Stomach (tissue), 19 donors: ENCODE measurements at places on chromosomes 3 and 15.

- DNase-seq = no peak
Measured at GRCh38 chr3:71132995-71133730, 450.4 kb downstream of the FOXP1 start.

DNA sequence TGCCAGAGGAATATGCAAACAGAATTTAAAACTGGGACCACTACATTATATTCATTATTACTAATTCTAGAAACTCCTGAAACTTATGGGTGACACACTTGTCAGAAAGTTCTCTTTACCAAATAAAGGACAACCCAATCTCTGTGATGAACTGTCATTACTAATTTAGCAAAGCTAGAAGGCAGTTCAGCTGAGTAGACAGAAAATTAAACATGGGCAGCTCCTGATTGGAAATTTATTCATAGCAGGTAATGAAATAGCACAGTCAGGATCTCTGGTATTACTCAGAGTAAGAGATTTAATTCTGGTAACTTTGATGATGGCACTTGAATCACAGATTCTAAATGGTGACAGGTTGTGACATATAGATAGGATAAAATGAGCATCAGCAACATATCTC lies 123.0 kb downstream of the GBE1 start:
- DNase-seq = no peak

DNA sequence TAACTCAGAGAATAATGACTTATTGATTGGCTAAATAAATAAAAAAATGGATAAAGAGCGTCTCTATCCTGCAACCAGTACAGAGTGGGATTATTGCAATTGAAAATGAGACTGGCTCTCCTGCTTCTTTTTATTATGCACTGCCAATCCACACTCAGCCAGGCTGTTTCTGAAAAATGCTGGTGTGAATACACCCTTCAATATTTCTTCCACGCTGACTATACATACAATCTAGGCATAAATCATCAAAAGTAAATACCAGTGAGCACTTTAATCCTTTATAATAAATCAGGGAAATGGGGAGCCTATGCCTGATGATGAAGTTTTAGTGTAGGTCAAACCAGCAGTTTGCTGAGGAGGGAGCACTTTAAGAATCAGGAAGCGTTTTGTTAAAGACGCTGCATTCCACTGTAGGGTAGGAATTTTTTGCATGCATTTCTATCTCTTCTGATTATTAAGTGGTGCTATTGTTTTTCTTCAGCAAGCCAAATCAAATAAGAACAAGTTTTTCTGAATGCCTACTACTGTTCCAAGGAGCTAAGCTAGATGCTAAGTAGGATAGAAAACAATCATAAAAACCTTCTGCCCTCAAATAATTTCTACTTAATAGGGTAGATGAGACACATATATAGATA lies 781.5 kb downstream of the TBL1XR1 start:
- DNase-seq = no peak

DNA sequence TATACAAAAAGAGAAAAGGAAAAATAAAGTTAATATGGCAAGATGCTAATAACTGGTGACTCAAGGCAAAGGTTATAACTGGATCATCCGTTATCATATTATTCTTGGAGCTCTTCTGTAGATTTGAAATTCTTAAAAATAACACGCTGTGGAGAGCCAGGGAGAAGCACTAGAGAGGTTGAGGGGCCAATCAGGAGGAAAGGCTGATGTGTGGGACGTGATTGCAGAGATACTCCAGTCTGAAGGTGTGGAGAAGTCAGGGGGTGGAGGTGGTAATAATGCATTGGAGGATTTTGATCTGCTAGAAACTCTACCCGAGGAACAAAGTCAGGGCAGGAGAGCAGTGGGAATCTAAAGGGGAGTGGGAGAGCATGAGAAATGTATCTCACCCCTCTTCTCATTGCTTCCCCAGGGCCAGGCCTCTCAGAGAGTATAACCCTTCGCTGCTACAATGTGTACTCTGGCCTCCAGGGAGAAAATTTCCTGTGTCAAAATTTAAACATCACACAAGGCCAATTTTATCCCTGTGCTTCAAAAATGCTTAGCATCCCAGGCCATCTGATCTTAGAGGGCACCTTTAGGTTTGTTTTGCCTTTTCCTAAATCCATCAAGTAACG lies 211.5 kb upstream of the SEMA6D start:
- no peak for DNase-seq

GRCh38 chr3:4599612-4600011 lies 106.5 kb downstream of the ITPR1 start:
- no peak for DNase-seq

DNA sequence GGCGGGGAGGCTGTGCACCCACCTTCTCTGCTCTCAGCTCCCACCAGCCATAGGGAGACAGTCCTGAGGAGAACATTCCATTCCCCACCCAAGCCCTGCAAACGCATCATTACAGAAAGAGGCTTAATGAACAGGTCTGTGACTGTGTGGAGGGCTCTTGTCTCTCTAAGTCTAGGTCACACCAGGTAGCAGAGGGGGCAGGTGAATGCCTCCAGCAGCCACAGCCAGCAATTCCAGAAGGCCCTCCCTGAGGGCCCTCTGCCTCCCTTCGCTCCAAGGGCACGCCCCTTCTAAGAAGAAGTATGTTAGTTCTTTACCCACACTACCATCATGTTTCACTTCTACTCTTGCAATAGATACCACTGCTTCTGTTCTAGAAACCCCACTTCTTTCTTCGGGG lies 217.5 kb upstream of the BHLHE40 start:
- DNase-seq = no peak

GRCh38 chr3:73056014-73056844 lies 5.2 kb upstream of the EBLN2 start:
- DNase-seq = no peak

DNA sequence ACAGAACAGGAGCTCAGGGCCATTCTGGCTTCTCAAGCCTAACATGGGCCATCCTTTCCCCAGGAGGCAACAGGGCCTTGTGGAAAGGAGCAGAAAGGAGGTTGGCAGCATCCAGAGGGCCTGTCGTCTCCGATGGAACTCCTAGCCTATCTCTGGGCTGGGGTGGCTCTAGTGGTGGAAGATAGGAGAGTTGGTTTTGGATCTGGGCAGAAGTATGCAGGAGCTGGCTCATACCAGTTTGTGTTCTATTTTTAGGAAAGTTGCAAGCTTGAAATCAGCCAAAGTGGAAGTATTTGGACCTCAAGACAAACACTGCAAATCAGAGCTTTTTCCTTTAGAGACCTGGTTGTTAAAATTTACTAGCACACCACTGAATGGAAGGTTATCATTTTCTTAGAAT lies 35.4 kb upstream of the XCR1 start:
- DNase-seq = no peak

DNA sequence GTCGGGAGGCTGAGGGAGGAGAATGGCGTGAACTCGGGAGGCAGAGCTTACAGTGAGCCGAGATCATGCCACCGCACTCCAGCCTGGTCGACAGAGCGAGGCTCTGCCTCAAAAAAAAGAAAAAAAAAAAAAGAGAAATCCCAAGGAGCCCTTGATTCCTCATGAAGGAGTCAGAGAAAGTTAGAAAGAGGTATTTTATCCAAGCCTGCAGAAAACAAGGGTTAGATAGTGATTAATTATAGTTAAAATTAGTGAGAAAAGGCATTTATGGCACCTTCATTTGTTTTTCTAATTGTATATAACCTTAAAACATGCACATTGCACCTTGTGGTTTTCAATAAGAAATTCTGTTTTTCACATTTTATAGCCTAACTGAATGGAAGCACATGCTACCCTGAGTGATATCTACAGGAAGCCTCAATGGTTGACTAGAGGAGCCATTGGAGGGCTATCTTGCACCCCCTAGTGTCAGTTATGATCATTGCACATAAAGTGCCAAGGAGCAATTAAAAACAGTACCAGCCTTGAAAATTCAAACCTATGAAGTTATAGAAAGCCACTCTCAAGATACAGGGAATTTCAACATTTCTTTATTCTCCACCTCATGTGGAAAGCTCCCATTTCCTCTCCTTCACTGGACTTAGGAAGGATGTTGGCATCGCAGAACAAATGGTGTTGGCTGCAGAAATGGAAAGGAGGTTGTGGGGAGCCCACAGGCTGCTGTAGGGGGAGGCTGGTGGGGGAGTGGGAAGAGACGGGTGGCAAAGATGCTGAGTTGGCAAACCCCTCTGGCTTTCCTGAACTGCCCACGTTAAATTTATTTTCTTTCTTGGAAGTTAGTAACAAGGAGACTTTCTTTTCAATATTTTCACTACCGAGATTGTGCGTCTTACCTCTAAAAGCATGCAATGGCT lies 48.5 kb downstream of the ITGA11 start:
- peak; percentile 26 for DNase-seq

- DNase-seq = no peak
Measured at GRCh38 chr3:184037816-184038215, 6.3 kb downstream of the HTR3D start.

GRCh38 chr15:88894348-88894818 lies 961 bp downstream of the HAPLN3 start:
- DNase-seq = peak; percentile 76

DNA sequence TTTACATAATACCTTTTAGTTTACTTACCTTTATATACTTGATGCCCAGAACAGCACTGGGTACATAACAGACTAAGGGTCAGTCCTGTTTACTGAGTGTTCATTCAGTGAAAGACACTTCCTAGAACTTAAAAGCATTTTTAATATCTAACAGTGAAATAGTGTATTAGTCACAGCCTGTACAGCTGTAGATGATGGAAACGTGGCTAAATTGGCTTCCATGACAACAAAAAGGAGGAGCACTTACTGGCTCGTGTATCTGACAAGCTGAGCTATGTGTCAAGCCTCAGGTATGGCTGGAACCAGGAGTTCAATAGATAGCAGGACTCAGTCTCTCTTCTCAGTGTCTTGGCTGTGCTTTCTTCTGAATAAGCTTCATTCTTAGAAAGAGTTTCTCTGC lies 40.2 kb downstream of the CMTM8 start:
- no peak for DNase-seq

DNA sequence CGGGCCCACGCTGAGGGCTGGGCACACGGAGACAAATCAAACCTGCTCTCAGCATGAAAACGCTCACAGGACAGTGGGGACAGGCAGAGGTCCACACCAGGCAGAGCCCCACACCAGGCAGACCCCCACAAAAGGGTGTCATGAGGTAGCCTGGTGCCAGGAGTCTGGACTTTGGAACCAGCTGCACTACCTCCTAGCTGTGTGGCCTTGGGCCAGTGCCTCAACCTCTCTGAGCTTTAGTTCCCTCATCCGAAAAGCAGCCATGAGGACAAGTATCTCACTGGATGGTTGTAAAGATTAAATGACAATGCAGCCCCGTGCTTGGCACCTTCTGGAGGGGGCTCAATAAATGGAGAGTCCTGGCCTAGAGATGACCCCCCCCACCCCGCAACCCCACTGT lies 16.5 kb upstream of the CRABP1 start:
- no peak for DNase-seq

- no peak for DNase-seq
Measured at GRCh38 chr3:13273604-13274105, 146.5 kb downstream of the NUP210 start.

GRCh38 chr15:62565634-62566026 lies 400.5 kb upstream of the C2CD4B start:
- DNase-seq = no peak

- no peak for DNase-seq
Measured at GRCh38 chr15:57573151-57573550, 18.6 kb upstream of the MYZAP start.

GRCh38 chr3:10763248-10763620 lies 52.8 kb upstream of the SLC6A11 start:
- DNase-seq = no peak

- peak; percentile 69 for DNase-seq
Measured at GRCh38 chr3:14784087-14784681, 34.6 kb upstream of the FGD5 start.

- DNase-seq = no peak
Measured at GRCh38 chr3:182905623-182906022, 74.7 kb downstream of the DCUN1D1 start.

GRCh38 chr3:32302601-32303398 lies 64.3 kb downstream of the CMTM8 start:
- DNase-seq = peak; percentile 69

DNA sequence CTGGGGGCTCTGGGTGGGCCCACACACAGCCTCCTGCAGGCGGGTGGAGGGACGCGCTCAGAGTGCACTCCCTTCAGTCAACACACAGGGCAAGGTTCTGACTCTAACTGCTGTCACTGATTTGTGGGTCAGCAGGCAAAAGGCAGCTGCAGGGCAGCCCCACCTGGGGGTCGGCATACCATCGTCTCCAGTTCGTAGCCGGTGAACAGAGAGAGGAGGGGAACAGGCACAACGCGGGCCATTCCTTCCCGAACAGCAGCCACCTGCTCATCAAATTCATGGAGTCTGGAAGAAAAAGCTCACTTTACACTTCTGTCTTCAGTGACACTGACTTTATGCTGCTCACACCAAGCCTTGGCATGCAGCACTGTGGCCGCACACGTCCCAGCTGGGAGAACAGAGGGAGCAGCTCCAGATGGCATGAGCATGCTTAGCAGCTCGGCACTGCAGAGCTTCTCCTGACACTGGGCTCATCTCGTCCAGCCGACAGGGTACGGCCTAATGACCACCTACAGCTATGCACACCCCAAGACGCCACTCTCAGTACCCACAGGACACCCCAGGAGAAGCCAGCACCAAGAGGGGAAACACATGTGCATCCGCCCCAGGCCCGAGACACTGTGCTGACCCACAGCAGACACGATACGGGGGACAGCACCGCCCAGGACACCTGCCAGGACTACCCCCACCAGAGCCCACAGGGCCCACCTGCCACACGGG lies 14.4 kb upstream of the OCA2 start:
- DNase-seq = no peak

DNA sequence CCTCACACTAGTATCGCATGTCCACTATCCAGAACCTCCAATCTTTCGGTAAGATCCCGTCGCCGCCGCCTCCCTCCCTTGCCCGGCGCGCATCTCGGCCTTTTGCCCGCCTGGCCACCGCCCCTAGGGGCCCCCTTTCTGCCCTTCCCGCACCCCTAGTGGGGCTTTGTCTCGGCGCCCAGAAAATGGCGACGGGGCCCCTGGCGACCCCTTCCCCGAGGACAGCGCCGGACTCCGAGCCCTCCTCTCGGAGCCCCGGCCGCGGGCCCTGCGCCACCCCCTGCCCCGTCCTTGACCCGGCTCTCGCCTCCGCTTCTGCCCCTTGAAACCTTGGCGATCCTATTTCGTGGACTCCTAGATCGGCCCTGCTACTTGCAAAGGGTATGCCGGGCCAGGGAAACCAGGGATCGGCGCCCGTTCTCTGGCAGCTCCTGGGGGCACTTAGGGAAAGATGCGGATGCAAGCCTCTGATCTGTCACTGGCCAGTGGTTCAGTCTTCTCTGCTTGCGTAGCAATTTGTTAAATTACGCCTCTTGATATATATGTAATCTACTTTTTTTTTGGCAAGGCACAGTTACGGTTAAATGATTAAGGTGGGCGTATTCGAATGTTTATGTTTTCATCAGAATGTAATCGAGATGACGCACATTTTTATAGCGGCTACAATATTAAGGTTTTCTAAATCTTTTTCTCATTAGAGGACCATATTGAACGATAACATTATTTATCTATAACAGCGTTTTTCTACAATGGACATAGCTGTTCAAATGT lies 603 bp downstream of the EIF1B start:
- DNase-seq = peak; percentile 33

- DNase-seq = no peak
Measured at GRCh38 chr3:99570061-99570460, 68.3 kb upstream of the COL8A1 start.

- no peak for DNase-seq
Measured at GRCh38 chr3:166864473-166865467, 515.3 kb downstream of the ZBBX start.
